ENCODE measurements at places on chromosomes 11 and 22.

- DNase-seq, result no peak
These were observed 40.6 kb downstream of the SCUBE1 start for GRCh38 chr22:43302531-43303041.

DNA sequence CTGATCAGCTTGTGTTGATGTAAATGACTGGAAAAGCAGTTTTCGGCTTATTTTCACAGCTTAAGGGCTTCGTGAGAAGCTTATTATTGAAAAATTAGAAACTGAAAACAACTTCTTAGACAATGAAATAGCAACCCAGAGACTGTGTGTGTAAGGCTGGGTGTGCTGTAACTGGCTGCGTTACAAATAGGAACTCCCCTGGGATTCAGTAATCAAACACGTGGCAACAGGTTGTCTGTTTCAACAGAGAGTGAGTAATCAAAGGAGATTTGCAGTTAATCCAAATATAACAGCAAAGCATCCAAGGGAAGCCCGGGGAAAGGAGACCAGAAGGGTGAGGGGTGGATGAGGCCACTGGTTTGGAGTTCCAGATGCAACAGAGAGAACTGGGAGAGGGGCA lies 19.2 kb downstream of the NTM start:
- DNase-seq, result no peak

DNA sequence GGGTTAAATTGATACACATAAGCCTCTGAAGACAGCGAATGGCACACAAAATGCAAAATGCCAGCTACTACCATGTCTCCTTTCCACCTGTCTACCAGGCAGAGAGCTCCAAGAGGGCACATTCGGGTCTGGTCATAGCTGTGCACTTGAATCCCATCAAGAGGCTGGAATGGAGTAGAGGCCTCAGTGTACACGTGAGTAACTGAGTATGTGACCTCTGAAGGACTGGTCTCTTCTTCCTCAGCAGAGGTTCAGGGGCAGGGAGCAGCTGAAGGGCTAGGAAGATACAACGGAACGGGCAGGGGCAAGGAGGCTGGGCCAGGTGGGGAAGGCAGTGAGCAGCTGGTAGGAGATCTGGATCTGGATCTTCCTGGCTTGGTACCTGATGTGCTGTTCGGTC lies 56.3 kb upstream of the PHOX2A start:
- no peak for DNase-seq

- no peak for DNase-seq
These were observed 26.0 kb downstream of the FDX1 start for GRCh38 chr11:110455718-110456117.

DNA sequence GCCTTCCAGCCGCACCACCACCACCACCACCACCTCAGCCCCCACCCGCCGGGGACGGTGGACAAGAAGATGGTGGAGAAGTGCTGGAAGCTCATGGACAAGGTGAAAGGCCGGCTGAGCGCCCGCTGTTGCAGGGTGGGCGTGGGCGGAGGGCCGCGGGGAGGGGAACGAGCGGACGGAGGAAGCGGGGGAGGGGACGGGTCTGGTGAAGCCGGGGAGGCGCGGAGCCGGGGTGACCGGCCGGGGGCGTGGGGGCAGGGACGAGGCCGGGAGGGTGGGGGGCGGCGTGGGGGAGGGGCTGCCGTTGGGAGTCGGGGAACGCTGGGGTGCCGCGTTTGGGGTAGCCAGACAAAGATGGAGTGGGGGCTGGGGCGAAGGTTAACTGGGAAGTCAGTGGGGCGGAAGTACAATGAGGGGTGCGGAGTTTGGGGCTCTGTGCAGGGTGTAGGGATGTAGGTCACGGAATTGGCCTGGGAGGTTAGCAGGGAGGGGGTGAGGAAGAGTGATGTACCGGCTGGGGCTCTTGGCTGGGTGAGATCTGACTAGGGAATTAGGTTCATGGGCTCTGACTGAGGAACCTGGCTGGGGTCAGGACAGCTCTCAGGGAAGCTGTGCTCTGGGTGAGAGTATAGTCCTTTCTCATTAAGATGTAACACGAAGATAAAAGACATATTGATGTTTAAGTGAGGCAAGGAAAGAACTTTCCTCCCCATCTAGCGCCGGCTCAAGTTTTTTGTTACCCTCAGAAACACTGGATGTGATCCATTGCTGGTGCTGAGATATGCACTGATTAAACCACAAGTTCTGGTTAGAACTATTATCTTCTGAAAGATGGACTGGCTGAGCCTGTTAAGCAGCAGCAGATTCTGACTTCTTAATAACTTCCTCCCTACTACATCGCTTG lies 624 bp downstream of the CBL start:
- DNase-seq, result peak; percentile 77

- no peak for DNase-seq
These were observed 404.8 kb downstream of the CNTN5 start for GRCh38 chr11:99425596-99425995.

- no peak for DNase-seq
These were observed 73.2 kb downstream of the RRM1 start for GRCh38 chr11:4167758-4168157.

DNA sequence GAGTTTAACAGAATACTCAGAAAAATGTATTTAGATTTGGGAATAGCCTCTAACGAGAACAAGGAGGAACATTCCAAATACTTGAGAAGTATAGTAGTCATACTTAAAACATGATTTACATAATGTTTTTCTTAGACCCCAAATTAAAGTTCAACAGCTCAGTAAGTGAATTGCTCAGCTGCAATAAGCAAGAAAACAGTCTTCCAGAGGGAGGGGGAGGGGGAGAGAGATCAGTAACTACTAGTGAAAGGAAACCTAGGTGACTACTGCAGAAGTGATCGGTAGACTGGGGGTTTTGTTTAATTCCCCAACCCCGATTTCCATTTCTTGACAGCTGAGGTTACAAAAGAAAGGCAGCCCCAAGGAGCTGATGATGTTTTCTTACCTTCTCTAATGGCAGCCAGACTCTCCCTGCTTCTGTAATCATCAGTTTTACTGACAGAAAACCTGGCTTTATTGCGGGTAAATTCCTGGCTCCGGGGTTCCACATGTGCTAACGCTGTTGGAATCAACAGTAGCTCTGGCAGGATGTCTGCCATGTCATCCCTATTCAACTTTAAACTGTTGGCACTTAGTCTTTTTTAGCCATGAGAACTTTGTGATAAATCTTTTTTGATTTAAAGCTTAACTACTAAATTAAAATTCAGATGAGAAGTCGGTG lies 82.4 kb upstream of the BIRC3 start:
- no peak for DNase-seq

DNA sequence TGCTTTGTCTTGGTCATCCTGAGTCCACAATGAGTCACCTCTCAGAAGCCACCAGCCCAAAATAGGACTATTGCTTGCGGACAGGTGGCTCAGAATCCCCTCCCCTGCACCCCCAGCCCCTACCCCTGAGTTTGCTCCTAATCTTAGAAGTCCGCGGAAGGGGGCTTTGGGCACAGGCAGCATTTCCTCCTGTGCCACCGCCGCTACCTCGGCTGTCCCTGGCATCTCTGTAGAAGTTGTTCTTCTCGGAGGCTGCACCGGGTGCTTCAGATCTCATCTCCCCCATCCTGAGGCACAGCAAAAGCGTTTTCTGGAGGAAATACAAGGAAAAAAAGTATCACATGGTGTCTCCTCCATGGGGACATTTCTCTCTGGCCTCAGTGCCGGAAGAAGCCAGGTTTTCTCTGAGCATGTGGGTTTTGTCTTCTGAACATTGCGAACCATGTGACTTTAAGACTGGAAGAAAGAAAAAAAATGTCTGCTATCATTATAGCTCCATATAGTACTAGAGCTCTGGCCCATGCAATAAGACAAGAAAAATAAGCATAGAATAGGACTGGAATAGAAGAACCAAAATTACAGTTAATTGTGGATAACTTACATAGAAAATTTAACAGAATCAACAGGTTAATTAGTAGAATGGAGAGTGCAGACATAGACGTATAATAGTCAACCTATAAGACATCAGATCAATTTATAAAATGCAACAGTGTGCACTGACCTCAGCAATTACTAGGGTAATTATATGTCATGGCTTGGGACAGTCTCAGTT lies 63.2 kb downstream of the SHISAL1 start:
- DNase-seq, result no peak

DNA sequence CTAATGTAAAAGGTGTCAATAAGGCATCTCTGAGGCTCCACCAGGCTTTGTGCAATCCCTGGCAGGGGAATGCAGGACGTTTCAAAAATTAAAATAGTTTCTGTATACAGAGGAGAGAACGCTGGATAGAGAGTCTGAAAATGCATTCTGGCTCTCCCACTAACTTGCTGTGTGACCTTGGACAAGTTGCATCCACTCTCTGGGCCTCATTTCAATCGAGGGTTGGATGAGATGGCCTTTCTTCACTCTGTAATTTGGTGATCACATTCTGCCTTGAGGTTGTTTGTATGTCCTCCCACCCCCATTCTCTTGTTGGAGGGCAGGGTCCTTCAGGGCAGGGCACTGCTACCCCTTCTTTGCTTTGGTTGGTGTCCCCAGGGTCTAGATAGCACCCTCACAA lies 78.5 kb downstream of the CACNG2 start:
- no peak for DNase-seq

DNA sequence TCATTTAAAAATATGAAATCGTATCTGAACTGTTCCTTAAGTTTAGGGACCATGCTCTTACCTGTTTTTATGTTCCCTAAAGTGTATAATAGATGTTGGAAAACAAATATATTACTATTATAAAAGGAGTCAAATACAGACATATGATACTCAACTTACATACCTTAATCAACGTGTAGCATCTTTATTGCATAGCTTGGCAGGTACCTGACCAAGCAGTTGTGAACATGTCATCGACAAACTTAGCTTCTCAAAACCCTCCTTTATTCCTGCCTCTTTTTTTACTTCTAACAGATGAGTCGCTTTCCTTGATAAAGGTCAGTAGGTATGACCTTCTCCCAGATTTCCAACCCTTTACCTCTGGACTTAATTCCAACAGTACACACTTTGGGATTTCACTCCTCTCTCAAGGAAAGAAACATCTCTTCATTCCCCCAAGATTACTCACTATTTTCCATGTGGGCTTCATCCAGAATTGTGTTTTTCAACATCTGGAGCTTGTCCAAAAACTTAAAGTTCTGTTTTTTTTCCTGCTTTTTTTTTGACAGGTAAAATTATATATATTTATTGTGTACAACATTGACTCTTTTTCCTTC lies 11.9 kb downstream of the HIPK3 start:
- DNase-seq, result no peak

DNA sequence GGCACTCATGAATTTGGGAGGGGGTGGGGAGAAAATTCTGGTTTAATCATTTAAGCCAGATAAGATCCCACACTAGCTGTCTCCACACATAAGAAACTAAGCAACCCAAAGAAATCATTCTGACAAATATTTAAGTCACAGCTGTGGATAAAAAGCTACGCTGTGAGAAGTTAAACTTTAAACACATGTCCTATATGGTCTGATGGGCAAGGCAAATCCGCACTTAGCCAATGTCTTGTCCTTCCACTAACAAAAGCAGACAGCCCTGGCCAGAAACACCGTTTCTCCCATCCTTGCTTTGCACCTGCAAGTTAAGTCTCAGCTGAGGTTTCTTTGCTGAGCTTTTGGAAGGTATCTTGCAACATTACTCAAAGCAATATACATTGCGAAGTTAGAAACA lies 68.0 kb downstream of the ETS1 start:
- no peak for DNase-seq

DNA sequence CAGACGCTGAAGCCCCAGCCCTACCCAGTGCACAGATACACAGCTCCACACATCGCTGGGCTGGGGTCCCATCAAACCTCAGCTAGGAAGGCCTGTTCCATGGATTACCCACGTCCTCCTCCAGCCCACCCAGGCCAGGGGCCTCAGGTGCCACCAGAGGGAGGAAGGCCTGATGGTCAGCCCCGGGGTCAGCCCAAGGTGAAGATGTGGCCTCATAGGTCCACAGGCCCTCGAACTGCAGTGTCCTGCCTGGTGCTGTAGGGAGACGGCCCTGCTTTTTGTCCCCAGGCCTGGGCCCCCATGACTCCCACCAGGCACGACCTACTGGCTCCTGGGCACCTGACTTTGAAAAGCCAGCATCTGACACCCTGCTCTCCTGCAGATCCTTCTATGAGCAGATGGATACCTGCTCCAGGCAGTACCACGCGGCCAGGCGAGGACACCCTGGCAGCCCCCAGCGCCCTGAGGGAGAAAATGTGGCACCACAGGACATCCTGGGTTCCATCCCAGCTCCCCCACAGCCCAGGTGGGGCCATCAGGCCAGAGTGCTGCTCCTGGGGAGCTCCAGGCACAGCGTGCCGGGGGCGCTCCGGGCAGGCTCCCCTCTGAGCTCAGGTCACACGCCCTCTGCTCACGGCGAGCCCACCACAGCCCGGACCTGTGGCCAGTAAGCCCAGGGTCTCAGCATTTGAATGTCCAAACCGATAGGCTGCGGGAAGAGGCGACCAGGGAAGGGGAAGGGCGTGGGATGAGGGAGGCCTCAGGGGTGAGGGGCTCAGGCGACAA lies 15.8 kb upstream of the MOB2 start:
- no peak for DNase-seq

DNA sequence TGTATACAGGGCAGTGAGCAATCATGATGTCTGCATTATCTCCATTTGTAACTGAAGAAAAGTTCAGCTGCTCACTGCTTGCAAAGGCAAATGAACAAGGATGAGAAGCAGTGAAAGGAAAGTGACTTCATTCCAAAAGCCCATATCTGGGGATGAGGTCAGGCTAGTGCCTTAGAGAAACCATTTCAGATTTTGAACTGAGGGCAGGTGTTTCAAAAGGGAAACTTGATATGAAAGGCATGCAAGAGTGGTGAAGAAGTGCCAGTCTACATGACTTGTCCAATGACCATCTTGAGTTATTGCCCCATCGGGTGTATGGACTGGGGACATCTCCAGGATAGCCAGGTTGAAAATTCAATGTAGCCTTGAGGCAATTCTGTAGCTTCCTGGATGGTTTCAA lies 7.3 kb upstream of the APOL4 start:
- DNase-seq, result no peak

DNA sequence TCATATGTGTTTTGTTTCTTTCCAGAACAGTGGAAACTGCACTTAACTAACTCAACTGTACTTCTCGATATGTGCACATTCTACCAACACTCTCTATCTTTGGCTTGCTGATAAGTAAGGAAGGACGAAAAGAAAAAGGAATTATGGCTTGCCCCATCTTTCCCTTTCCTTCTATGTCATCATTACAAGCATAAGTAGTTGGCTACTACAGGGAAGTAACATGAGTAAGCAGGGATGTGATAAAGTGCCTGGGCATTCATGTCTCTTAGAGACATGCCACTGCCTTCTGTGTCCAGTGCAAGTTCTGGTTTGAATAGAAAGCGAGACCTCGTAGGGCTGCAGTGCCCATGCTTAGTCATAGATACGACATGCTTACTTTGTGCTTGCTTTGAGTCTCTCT lies 342.5 kb downstream of the ETS1 start:
- no peak for DNase-seq

GRCh38 chr11:131036514-131036913 lies 120.2 kb upstream of the SNX19 start:
- DNase-seq, result no peak

GRCh38 chr11:14518820-14519219 lies 1.4 kb downstream of the PSMA1 start:
- DNase-seq, result no peak

GRCh38 chr11:95330302-95330701 lies 99.3 kb upstream of the SESN3 start:
- DNase-seq, result no peak

Data from glutamatergic neuron (in vitro differentiated cells).